ENCODE measurements at places on chromosomes 16 and 17.

GRCh38 chr17:62925267-62925836 is 40.7 kb upstream of the TANC2 start:
- no peak for DNase-seq

- peak; percentile 76 for DNase-seq
These were observed 912 bp downstream of the USP22 start for GRCh38 chr17:21041741-21042457.

- no peak for DNase-seq
These were observed 221.5 kb downstream of the CYB561 start for GRCh38 chr17:63224644-63225043.

- DNase-seq = peak; percentile 44
These were observed 19.9 kb upstream of the DNAH17 start for GRCh38 chr17:78596871-78597764.

DNA sequence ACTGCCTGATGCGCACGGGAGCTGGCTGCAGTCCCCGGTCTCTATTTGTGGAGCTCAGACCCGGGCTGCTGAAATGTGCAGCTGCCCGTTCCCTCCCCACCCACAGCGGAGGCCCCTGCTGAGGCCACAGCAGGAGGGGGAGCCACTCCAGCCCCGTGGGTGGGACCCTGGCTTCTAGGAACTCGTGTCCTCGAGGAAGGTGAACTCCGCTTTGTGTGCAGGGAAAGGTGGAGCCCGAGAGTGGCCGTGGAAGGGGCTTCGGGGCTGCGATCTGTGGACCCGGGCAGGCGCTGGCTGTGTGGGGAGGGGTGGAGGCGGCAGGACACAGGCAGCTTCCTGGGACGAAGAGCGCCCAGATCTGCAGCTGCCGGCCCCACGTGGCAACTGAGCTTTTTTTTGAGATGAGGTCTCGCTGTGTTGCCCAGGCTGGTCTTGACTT is 2.9 kb downstream of the CCDC154 start:
- no peak for DNase-seq

DNA sequence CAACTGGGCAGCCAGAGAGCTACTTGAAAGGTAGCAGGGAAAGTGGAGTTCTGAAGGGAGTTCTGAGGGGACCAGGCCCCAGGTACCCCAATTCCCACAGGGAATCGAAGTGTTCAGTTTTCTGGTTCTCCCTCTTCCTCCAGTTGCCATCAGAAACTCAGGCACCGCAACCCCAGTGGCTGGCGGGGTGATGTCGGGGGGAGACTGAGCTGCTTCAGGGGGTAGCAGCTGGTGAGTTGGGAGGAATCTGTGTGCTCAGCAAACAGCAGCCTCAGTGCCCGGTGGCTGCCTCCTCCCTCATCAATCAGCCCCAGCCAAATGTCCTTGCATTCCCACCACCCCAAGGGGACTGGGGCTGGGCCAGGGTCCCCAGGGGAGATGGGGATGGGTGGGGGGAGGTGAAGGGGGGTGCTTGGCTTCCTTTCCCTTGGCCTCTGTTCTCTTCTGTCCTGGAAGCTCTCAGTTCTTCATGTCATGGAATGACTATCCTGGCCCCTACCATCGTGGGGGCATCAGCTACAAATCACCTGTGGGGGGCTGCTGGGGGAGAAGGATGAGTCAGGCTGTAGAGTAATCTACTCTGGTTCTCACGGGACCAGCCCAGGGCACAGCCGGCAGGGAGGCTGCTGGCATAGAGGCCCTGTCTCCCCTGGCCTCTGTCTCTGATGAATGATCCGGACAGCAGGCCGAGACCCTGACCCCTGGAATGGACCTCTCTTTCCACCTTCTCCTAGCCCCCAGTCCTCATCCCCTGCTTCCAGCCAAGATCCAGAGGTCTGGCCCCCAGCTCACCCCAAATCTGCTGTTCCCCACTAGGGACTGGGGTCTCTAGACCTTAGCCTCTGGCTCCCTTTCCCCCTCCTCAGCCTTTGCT is 2.6 kb upstream of the DNAH2 start:
- DNase-seq = no peak

GRCh38 chr16:23333831-23334456 is 31.8 kb downstream of the SCNN1B start:
- DNase-seq = no peak

DNA sequence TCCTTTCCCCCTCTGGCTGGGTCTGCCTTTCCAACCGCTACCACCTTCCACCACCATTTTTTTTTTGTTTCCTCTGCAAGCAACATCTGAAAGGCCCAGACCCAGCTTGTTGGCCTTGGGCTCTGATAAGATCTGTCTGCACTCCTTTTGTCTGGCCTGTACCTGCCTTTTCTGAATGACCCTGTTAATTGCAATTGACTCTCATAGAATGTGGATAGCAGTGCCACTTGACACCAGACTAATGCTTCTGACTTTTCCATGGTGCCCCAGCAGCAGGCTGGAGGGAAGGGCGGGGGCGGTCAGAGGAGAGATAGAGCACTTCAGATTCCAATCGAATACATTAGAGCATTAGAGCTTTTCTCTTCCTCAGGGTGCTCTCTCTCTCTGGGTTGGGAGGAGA is 538.9 kb downstream of the WWOX start:
- DNase-seq = no peak

- peak; percentile 87 for DNase-seq
These were observed 12.0 kb downstream of the UNC13D start for GRCh38 chr17:75832164-75832651.
